Inflammatory macrophage (primary cell): ENCODE measurements at places on chromosomes 4 and X.

- DNase-seq, result no peak
Observed at GRCh38 chr4:125956276-125956675, 641.5 kb downstream of the FAT4 start.

DNA sequence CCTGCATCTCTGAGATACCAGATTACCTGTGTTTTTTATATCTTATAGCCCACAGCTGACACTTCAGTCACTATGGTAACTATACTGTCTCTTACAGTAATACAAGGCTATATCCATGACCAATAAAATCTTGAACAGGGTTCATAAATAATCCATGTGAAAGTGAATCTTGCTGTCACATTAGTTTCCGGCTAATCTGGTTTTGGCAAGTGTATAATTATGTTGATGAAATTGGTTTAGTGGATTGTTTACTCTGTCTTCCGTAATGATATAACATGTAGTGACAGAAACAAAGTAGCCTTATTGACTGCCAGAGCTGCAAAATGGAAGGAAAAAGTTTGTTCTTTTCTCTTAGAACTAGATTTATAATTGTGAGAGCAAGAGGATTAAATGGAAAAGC is 686.6 kb upstream of the PABPC4L start:
- no peak for DNase-seq

- no peak for DNase-seq
Observed at GRCh38 chrX:70268034-70268433, at the start of gene ARR3. Gene ARR3 (plus strand): TSS chrX:70268334. CDS start chrX:70269386, 1,052 bp downstream.

GRCh38 chr4:71602289-71602900 is 181.5 kb downstream of the GC start:
- DNase-seq, result no peak

DNA sequence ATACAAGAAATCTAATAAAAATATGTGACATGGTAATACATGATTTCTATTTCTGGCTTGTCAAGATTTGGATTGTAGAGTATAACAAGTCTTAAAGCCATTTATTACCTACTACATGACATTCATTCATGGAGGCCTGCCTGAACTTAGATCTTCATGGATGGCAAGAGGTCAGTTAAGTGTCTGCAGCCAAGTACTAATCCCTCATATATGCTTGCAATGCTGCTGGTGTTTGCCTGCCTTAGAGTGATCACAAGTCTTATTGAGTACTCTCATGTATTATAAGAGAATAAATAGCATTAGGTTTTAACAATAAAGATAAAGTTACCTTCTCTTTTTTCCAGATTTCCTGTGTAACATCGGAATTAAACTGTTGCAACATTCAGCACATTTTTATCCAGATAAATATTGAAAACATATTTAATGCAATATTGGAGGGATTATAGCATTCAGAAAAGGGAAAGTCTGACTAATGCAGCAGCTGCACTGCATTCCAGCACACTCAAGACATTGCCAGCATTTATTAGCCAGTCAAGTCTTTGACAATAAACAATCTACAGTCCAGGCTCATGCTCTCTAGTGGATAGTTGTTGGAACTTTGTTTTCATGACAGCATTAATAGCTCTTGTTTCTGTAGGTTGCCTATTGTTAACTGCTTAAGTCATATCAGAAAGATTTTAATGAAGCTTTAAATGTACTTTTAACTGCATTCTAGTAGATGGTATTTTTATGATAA is 737.1 kb downstream of the FAT4 start:
- no peak for DNase-seq

DNA sequence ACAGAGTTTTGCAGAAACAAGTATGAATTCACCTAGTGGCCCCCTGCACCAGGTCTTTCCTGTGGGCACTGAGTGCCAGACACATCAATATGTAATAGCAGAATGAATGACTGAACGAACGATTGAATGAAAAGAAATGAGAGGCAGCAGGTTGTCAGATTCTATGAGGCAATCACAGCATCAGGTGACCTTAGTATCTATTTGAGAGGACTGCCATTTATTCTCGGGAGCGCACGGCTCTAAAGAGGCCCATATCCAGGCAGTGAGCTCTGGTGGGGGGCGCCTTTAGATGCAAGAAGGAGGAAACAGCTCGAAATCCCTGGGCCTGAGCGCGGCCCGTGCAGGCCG is 528 bp upstream of the SLC25A4 start:
- no peak for DNase-seq

GRCh38 chr4:52076731-52077130 is 25.6 kb downstream of the SPATA18 start:
- no peak for DNase-seq

- no peak for DNase-seq
Observed at GRCh38 chr4:146495269-146495668, 26.5 kb downstream of the SLC10A7 start.

DNA sequence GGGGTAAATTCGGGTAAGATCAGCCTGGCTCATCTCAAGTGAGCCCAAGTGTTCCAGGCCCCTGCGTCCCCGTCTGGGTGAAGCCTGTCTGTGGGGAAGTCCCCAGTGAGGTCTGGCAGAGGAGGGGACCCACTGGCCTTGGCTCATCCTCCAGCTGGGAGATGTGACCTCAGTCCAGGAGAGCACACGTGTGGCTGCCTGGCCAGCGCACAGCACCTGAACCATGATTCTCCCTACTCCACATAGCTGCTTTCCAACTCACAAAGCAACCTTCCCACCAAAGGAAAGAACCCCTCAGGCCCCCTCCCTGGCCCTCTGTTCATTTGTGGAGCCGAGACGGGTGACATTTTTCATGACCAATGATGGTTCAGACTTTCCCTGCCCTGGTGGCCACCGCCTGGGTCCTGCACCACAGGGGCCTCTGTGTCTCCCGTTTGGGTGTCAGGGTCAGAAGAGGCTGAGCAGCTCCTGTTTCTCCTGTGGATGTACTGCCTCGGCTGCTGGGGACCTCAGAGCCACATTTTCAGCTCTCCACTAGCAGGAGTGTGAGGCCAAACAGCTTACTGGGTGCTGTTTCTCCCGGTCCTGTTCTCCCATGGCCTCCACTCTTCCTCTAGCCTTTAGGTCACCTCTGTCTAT is 111.4 kb downstream of the CPZ start:
- DNase-seq, result no peak

DNA sequence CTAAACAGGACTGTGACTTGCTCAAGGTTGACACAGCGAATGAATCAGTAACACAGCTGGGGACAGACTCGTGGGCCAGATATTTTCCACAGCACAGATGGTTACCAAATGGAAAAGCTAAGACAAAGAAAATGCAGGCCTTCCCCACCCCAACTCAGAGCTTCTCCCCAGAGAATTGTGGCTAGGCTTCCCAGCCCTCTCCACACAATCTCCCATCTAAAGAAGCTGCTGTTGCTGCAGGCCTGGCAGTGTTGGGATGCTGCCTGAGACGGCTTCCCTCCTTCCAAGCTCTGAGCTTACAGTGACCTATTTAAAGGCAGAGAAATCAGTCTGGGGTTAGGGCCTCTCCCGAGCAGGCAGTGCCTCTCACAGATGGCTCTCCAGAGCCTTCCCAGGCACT is 46.5 kb upstream of the PGRMC1 start:
- DNase-seq, result no peak

- DNase-seq, result no peak
Observed at GRCh38 chrX:137432609-137433008, 133.3 kb upstream of the ZIC3 start.

GRCh38 chrX:56986138-56986537 is 9.2 kb downstream of the SPIN3 start:
- DNase-seq, result no peak

- DNase-seq, result no peak
Observed at GRCh38 chr4:646460-646859, 21.1 kb downstream of the PDE6B start.

DNA sequence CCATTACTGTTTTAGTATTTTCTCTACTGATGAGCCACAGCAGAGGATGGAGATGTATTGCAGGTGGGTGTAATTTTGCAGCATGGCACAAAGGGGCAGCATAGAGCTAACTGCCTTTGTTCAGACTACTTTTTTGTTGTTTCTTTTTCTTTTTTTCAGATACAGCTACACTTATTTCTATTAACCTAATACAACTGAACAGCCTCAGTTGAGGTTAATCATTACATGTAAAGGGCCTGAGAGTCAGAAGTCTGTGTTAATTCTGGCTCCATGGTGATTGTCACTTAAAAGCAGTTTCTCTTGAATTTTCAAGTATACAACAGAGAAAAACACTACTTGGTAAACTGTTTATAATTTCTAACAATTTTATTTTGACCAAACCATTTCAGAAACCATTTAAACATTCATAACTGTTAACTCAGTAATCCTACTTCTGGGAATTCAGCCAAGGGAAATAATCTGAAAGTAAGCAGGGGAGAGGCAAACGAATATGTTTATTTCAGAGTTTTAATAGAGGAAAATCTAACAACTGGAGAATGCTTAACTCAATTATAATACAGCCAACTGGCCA is 13.9 kb upstream of the PPEF2 start:
- peak; percentile 19 for DNase-seq

DNA sequence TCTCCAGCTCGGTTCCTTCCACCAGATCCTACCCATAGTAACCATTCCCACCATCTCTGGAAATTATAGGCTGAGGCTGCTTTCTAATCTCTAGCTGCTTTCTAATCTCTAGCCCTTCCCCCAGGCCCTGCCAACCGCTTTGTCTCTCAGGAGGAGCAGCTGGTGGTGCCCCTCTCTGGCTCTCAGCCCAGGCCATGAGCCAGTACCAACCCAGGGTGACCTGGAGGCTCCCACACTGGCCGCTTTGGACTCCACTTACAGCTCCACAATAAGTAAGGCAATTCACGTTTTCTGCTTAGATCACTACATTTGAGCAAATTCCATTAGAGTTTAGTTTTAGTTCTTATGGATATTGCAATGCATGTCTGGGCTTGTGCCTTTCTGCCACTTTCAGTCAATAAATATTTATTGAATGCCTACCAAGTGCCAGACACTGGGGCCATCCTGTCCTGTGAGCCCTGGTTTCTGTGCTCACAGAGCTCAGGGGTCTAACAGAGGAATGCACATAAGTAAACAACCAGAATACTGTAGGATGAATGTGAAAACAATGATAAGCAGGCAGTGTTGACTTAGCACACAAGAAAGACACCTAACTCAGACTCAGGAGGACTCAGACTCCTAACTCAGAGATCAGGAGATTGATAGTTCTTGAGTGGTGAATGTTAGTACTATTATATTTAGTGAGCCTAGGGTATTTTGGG is 38.9 kb downstream of the SMC1A start:
- DNase-seq, result no peak

- no peak for DNase-seq
Observed at GRCh38 chr4:109589119-109589518, 29.1 kb downstream of the MCUB start.

DNA sequence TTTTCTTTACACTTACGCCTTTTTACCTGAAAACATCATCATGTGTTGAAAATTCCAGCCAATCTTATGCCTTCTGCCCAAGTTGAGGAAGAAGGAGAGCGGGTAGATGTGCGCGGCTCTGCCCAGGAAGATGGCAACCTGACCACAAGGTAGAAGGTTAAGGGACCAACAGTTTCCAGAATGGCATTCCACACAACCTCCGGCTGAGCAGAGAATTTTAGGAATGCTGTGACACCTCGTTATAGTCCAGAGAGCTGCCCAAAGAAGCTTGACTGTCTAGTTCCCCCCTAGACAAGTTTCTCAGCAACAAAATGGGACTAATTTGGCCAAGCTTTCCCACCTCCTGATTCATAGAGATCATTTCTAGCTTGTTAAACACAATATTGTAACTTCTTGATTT is 75.1 kb downstream of the CHST7 start:
- no peak for DNase-seq

DNA sequence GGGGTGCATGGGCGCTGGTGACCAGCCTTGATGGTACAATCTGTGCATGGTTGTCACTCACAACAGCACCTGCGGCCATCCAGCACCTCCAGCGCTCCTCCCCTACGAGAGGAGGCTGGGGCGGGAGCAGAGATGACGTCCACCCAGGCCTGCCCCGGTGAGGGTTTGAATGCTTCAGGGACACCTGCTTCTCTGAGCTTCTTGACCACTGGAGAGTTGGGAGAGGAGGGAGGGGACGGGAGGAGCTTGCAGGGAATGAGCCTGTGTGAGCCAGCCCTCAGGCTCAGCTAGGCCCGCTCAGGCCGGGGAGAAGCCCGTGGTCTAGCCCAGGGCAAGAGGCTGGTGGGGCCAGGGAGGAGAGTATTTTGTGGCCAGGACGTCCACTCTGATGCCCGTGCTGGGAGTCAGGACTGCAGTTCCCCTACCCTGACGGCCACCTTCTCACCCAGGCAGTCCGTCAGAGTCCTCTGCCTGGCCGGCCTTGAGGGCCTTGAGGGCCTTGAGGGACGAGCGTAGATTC is 59.2 kb downstream of the CPZ start:
- no peak for DNase-seq

- DNase-seq, result peak; percentile 29
Observed at GRCh38 chr4:79042079-79042674, 102.9 kb upstream of the PAQR3 start.

GRCh38 chrX:130984782-130985181 is 73.4 kb upstream of the ARHGAP36 start:
- DNase-seq, result no peak

- no peak for DNase-seq
Observed at GRCh38 chr4:38055566-38055965, 95.4 kb downstream of the PTTG2 start.

DNA sequence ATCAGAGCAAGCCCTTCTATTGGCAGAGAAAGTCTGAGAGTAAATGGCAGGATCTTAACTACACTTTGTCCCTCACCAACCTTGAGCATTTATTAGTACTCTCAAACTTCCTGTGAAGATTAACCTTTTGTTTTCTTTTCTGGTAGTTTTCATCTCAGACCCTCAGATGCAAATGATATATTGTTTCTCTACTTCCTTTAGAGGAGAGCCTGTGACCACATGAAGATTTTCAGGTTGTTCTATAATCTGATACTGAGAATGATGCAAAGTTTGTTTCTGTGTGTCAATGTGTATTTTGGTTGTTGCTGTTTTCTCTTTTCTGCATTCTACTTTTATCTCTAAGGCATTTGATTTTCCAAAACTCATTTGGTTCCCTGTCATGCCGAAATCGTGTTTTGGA is 165.8 kb upstream of the CYSLTR1 start:
- DNase-seq, result no peak

- no peak for DNase-seq
Observed at GRCh38 chr4:185820146-185821028, 8.4 kb upstream of the SORBS2 start.

DNA sequence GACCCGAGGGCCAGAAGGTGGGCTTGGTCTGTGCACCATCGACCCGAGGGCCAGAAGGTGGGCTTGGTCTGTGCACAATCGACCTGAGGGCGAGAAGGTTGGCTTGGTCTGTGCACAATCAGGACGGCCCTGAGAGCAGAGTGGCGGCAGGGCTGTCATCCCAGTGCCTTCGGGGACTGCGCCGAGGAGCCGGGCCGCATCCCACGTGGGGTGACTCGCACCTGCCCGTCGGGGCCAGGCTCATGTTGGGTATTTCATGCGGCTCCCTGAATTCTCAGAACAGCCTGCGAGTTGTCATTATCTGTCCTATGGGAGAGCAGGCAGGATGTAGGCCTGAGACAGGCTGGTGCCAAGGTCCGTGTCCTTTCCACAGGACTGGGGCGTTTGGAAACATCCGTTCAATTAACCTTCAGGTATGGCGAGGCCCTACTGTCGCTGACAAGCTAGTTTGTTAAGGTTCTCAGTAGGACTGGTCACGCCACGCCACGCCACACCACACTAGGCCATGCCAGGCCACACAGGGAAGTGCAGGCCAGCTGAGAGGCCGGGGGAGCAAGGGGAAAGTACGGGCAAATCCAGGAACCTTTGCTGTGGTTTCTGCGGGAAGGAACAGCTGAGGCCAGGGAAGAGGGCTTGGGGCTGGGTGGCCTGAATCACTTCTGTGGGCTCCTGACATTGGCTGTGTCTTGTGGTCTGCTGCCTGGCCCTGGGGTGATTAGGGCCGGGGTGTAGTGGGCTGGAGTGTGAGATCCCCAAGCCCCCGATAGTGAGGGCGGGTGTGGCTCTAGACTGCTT is 182.9 kb downstream of the AFAP1 start:
- peak; percentile 37 for DNase-seq

GRCh38 chrX:13440176-13440575 is 120.3 kb upstream of the ATXN3L start:
- no peak for DNase-seq
